ENCODE measurements at places on chromosomes 2 and 18.

GRCh38 chr18:77359561-77360314 is 110.1 kb downstream of the GALR1 start:
- DNase-seq, result no peak

GRCh38 chr2:111135910-111136297 is 15.2 kb downstream of the BCL2L11 start:
- DNase-seq, result no peak

GRCh38 chr2:84781942-84782716 is 98.8 kb downstream of the TRABD2A start:
- DNase-seq, result no peak

GRCh38 chr18:8699948-8700347 is 5.4 kb upstream of the MTCL1 start:
- no peak for DNase-seq

DNA sequence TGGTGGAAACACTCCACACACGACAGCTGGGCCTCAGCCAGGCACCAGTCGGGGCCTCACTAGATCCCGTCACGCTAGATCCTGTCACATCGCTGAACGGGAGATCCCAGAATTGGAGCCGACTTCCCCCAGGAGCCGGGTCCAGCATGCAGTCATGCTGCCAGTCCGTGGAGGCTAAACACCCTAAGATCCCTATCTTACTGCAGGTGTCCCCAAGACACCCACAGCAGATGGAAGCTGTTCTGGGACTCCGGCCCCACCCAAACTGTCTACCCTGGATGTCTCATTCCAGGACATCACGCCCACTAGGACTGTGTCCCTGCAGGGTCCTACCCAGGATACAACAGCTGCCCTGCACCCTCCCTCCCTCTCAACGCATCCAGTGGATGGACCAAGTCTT is 23.4 kb downstream of the ZNF516 start:
- no peak for DNase-seq

All from MM.1S (cell line).